ENCODE measurements at places on chromosomes 1 and 21. TPM values are rescaled to one million over a fixed set of nuclear protein-coding genes. Genes with fewer than 3 reads are reported as not detected.

DNA sequence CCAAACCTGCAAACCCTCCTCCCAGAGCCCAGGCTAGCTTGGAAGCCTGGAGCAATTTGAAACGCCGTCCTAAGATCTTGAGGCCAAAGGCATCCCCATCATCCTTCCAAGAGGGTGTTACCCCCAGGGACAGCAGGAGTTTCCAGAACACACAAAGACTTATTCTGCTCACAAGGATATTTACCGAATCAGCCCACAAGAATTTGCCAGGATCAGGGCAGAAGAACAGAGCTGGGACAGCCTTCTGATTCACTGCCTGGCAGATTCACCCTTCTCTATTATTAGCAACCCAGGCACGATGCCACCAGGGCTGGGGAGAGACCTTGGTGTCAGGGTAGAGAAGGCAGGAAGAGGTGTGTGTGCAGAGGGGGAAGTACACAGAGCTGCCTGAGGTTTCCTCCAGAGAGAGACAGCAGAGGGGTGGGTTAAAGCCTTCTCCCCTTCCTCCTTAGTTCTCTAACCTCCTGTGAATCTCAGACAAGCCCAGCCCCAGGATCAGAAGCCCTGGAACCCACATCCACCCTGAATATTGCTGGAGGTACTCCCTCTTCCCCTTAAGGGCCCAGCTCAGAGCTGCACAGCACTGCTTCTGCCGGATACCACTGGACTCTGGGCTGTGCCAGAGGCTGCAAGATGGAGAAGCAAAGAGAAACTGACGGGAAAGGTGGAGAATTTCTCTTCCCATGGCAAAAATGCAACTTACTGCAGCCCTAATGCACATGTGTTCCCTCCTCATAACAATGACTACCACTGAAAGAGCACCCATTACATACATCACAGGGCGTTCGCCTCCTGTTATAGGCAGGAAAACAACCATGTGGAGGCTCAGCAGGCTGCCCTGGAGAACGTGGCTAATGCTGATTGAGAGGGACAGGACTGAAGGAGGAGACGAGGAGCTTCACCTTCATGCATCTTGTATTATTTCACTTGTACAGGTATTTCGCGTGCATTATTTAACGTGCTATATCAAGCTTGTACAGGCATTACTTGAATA is 61.8 kb downstream of the ITPKB start:
- peak; percentile 59 for DNase-seq

Gene GUK1
- polyA plus RNA-seq = 108 TPM

Gene BRDT
- not detected for polyA plus RNA-seq

DNA sequence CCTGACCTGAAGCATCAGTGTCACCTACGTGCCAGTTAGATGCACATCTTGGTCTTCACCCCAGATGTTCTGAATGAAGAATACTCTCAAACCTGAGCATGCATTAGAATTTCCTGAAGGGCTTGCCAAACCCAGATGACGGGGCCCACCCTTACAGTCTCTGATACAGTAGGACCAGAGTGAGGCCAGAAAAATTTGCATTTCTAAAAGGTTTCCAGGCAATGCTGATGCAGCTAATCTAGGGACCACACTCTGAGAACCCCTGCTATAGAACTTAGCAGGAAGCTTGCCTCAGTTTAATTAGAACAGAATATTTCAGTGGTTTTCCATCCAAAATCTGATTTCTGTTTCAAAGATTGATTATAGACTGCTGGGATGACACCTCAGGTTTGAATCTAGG is 9.9 kb upstream of the CTBS start:
- no peak for DNase-seq

Gene RSPH1
- 0.07 TPM for polyA plus RNA-seq
